Kidney (tissue), 22 donors: ENCODE measurements at places on chromosomes 6 and 20.
A peak's percentile ranks its signal among the peaks of the same experiment; 100 is the strongest.

DNA sequence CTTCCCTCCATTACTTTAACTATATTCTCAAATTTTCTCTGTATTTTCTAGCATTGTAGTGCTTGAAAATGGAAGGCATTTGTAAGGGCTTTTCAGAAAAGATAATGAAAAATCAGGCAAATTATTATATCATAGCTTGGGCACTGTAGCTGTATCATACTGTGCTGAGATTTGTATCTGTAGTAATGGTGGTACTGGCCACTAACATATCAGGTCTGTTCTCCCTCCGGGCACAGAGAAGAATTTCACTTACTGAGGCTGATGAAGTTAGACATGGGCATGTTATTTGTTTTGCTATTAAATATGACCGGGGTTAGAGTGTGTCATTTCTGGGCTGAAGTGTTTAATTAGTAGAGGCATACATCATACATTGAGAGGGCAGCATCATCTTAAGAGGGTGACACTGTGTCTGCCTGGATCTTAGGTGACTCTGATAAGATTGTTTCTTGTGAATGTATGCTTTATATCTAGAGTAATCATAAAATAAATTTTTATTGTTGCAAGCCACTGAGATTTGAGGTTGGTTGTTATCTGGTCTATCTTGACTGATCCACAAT, 1395.9 kb downstream of the EPHA7 start:
- DNase-seq = no peak

GRCh38 chr6:39791850-39792539, at the start of gene DAAM2:
TSS of gene DAAM2 (plus strand) at chr6:39792376. CDS start at chr6:39856303, 63,927 bp downstream.
- peak; percentile 78 for DNase-seq

GRCh38 chr20:17867131-17867925, 101.3 kb downstream of the SNX5 start:
- no peak for DNase-seq

GRCh38 chr20:59948828-59949720, 8.9 kb downstream of the FAM217B start:
- peak; percentile 43 for DNase-seq

GRCh38 chr20:4366076-4366475, 350.7 kb upstream of the RNF24 start:
- no peak for DNase-seq

DNA sequence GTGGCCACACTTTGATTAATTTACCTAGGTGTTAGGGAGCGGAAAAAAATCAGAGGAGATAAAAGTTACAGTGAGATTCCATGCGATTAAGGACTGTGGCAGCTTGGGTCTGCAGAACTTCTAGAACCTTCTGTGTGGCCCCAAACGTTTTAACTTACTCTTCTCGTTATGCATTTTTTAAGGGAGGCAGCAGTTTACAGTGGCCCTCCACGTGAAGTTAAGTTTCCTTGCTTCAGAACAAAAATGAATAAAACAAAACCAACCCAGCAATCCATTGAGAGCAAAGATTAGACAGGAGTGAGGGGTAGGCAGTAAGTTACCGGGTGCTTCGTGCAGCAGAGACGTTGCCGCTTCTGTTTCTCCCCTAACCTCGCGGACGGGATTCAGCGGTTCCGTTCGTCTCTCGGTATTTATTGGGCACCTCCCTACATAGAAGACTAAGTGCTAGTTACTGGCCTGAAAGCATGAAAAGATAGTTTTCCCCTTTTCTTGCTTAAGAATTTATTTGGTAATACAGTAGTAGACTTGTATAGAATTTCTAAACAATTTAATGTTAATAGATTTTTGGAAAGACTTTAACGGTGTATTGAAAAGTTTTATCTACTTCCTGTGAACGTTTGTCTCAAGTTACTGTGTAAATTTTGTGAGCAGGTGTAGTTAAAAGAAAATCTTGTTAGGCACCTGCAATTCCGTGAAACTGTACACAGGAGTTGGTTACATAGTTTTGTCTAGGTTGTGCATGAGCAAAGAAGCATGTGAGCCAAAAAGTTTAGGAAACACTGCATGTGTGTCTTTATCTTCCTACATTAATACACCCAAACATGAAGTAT, 1.1 kb downstream of the BAG2 start:
- DNase-seq = peak; percentile 56

- peak; percentile 90 for DNase-seq
Observed at GRCh38 chr6:7723041-7723447, 2.9 kb upstream of the BMP6 start.

DNA sequence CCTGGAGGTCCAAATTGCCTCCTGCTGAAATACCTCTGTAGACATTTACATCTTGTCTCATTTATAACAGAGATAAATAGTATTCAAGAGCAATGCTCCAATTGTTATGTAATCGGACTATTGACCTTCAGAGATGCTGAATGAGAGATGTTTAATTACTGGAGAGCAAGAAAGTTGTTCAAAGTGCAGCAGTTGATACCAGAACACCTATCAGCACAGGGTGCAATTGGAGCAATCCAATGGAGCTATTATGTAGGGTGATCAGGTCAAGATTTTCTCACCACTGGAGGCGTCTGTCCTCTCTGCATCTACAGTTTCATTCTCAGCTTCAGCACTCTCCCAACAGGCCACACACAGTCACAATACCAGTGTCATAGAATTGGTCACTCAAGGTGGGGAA, 19.5 kb upstream of the TMX4 start:
- DNase-seq = no peak

DNA sequence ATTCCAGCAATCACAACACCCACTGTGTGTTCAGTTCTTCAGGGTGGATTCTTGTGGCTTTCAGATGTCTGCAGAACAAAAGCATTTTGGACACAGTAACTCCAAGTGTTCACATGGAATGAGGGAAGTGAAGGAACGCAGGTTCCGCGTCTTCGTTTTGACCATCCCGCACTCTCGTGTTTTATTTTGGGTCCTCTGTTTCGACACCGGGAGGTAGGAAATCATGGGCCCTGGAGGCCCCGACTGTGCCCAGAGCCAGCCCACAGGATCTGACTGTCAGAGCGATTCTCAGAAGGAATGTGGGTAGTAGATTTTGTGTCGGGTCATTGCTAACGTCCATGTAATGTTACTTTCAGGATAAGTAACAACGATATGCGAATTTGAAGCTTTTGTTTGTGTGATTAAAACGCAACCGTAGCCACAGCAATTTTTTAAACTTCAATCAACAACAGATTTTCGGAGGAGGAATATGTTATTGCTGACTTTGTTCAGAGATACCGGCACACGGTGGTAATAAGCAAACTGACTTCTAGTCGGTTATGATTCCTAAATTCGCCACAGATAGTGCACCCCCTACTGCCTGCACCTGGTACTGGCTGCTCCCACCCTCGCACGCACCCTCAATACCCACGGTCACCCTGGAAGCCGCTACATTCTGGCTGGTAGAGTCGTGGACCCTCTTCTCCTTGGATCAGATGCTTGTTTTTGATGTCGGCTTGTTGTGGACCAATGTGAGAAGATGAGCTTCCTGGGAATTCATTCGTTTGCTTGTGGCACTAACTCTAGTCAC, 10.5 kb downstream of the NPEPL1 start:
- DNase-seq = no peak

GRCh38 chr20:17024513-17025119, 202.2 kb upstream of the PCSK2 start:
- DNase-seq = no peak

GRCh38 chr6:24797596-24798216, 1.0 kb downstream of the ARMH2 start:
- no peak for DNase-seq

- peak; percentile 59 for DNase-seq
Observed at GRCh38 chr20:33009214-33010132, 2.0 kb downstream of the BPIFB2 start.

- no peak for DNase-seq
Observed at GRCh38 chr6:150102750-150103270, 33.9 kb upstream of the ULBP3 start.

- no peak for DNase-seq
Observed at GRCh38 chr20:44838521-44838920, 28.2 kb upstream of the RIMS4 start.

DNA sequence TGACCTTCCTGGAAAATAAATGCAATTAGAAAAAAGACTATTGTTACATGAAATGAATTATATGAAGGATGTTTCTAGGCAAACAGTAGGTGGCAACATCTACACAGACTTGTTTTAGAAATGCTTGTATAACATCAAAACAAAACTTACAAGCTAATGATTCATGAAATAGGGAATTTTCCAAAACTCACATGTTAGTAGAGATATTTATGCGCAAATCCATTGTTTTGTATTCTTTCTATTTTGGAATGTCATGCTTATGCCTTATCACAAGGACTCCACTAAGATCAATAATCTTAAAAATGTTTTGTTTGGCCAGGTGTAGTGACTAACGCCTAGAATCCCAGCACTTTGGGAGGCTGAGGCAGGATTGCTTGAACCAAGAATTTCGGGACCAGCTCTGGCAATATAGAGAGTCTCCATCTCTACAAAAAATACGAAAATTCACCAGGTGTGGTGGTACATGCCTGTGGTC, 32.3 kb upstream of the LGSN start:
- no peak for DNase-seq
